Stimulated activated CD4-positive, alpha-beta T cell treated with anti-CD3 and anti-CD28 coated beads, Interleukin-15, amount 100 ng/mL, for 1 hour (primary cell): ENCODE measurements at places on chromosomes 4 and X.

GRCh38 chr4:184039963-184040383 lies 134.9 kb downstream of the STOX2 start:
- no peak for DNase-seq

- DNase-seq: no peak
Measured at GRCh38 chr4:95742872-95743271, 97.0 kb upstream of the PDHA2 start.

DNA sequence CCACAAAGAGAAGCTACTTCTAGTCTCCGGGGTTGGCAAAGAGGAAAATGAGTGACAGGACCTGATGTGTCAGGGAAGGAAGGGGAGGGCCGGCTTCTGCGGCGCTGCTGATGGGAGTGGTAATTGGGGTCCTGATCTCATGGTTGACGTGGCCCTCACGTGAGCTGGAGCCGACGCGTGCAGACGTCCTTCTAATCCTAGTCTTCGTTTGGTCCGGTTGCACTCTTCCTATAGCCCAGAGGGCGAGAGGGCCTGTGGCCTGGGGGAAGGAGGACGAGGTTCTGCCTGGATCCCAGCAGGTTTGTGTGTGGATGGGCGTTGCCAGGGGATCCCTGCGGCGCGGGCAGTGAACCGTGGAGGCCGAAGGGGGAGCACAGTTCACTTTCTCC lies at the start of gene ARMCX1:
TSS of gene ARMCX1 (plus strand) at position 186 of the 389 bp plus-strand sequence. CDS start 2,384 bp downstream, outside the sequence.
- DNase-seq: no peak

- no peak for DNase-seq
Measured at GRCh38 chr4:4440333-4441061, 53.6 kb downstream of the NSG1 start.
